ENCODE measurements at places on chromosomes 6 and 20.
A peak's percentile ranks its signal among the peaks of the same experiment; 100 is the strongest.

GRCh38 chr20:36472637-36473090 is 68.7 kb upstream of the MYL9 start:
- DNase-seq = no peak

DNA sequence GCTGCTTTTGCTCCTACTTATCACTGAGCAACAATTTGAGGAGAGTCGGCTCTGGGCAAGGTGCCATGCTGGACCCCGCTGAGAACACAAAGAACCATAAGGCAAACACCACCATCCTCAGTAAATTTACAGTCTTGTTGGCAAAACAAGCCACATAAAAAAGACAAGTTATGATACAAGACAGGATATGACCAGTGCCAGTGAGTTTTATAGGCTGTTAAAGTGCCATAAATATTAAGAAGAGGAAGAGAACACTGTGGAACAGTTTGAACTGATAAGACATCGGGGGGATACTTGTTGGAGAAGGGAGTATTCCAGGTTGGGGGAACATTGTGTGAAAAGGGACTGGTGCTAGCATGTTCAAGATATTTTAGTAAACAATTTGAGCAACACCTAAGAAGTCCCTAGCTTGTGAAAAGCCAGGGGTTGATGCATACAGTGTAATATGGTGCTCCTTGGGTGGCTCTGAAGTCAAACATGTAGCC is 25.3 kb upstream of the RIPOR2 start:
- DNase-seq = no peak

- DNase-seq = no peak
Measured at GRCh38 chr20:49214571-49214970, 4.6 kb upstream of the DDX27 start.

DNA sequence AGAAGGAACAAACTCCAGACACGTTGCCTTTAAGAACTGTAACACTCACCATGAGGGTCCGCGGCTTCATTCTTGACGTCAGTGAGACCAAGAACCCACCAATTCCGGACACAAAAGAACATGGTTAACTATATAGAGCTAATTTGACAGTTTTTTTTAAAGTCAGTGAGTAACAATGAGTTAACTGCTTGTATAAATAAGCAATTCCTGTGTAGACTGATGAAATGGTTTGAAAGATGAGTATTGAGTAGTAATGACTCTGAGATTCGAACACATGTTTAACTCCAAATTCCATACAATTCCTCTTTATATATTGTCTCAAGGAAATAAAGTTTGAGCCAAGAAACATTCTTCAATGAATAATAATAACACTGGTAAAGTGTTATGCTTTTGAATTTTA is 478.0 kb downstream of the MMUT start:
- no peak for DNase-seq

GRCh38 chr20:45368221-45368980 is 5.4 kb downstream of the SYS1 start:
- no peak for DNase-seq

GRCh38 chr6:722077-722524 is 29.2 kb upstream of the EXOC2 start:
- peak; percentile 40 for DNase-seq

DNA sequence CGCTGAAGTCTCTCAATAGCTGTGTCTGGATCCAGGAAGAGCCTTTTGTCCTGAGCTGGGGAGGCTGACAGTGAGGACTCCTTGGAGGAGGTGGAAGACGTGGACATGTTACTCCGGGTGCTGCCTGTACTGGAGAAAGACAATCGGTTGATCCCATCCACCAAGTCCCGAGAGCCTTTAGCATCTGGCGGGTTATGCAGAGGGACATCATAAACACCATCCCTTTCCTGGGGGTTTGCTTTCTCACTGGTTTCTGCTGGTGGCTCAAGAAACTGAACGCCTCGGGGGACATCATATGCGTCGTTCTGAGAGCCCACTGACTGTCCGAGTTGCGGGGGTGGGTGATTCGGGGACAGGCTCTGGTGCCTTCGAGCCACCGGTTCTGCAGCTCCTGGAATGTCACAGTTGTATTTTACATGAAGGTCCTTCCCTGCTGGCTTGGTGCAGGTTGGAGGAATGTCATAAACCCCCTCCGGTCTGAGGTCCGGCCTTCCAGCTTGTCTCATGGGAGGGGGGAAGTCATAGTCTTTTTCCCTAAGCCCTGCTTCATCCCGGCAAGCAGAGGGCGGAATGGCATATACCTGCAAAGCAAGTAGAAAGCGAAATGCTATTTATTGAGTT is 41.7 kb downstream of the NEDD9 start:
- DNase-seq = no peak

DNA sequence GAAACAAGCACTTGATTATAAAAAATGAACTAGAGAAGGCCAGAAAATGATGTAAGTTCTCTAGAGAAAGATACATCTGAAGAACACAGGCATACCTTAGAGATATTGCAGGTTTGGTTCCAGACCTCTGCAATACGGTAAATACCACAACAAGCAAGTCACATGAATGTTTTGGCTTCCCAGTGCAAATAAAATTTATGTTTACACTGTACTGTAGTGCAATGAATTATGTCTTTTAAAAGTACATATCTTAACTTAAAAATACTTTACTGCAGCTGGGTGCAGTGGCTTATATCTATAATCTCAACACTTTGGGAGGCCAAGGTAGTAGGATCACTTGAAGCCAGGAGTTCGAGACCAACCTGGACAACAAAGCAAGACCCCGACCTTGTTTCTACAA is 10.9 kb upstream of the KIAA1586 start:
- no peak for DNase-seq

DNA sequence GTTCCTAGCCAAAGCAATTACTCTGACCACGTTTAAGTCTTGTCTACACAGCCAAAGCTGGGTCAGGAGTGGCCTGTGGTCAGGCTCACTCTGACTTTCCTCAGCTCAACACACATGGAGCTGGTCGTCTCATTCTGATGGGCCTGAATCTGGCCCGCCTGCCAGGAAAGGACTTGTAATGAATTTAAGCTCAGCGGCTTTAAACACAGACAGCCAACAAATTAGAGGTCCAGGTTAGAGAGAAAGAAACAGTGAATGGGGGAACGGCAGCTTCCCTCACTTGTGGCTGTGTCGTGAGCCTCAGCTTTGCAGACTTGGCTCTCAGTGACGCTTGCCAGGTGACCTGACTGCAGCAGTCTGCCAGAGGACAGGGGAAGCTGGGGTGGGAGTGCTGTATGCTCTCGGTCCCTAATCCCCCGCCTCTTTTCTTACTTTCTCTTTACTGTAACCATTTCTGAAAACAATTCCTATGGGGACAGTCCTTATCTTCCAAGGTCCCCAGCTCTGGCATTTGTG is 121.9 kb upstream of the AGPAT4 start:
- DNase-seq = no peak

- DNase-seq = no peak
Measured at GRCh38 chr20:31829731-31830130, 10.6 kb downstream of the MYLK2 start.

DNA sequence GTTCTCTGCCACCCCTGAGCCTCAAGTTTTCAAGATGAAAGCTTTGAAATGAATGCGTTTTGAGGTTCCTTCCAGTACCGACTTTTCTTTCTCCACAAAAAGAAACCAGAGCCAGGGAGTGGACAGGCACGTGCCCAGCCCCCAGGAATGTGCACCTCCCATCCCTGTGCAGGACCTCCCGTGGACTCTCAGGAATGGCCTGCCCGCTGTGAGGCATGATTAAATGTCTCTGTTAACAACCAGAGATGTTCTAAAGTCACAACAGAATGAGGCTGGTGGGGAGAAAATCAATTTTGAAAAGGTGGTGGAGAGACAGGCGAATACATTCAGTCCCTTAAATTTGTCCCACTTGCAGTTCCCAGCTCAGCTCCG is 1.5 kb downstream of the TGM3 start:
- no peak for DNase-seq

- DNase-seq = no peak
Measured at GRCh38 chr6:16334671-16335070, 96.3 kb downstream of the GMPR start.

DNA sequence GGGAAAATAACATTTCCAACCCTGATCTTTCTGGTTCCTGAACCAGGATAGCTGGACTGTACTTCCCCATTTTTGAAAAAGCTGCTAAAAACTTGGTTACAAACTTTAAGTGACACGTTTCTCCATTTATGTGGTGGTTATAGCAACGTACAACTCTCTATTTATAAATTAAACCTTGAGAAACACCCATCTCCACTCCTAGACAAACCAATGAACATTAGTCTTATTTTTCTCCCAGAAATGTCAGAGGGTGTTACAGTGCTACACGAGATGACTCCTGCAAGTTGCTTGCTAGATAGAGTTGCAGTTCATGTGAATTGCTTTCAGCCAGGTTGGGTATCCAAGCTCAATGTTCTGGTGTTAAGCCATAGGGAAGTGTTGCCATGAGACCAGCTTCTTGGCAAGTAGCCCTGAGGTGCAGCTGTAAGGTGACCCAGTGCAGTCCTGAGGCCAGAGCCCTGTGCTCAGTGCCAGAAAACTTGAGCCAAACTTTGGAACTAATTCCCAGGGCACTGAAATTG is 51.3 kb upstream of the REV3L start:
- DNase-seq = no peak

- no peak for DNase-seq
Measured at GRCh38 chr6:73624896-73625295, 28.9 kb downstream of the SLC17A5 start.

GRCh38 chr6:169083508-169083874 is 170.2 kb downstream of the THBS2 start:
- DNase-seq = no peak

DNA sequence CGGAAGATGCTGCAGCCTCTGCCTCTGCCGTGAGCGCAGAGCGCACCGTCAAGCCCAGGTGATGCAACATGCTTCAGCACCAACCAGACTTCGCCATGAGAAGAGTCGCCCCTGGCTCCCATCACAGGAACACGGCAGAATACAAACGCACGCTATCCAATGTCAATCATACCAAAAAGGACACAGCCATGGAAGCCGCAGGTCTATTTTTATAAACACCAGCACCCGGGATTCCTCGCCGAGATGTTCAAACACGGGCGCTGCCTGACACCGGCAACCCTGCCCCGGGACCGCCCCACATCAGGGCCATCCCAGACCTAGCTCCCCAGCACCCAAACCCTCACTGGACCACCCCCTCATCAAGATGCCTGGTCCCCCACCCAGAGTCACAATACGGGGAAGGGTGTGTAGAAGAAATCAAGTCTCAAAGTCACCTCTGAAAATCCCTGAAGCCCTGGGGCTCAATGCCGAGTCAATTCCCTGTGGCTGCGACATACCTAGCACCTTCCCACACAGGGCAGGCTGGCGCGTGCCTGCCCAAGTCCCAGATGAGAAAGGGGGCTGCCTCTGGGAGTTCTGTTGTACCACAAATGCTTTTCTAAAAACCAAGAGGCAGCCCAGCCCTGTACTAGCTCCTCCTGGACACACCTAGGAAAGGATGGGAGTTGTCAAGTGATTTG is 17.9 kb downstream of the TAF4 start:
- no peak for DNase-seq

GRCh38 chr6:167925026-167925425 is 72.4 kb upstream of the KIF25 start:
- no peak for DNase-seq

GRCh38 chr20:11686820-11687543 is 230.7 kb upstream of the BTBD3 start:
- DNase-seq = no peak

GRCh38 chr6:22045261-22045912 is 251.4 kb downstream of the PRL start:
- DNase-seq = no peak

Measured in HuH-7.5 (cell line).